ENCODE measurements at places on chromosomes 7 and 10.
A peak's percentile ranks its signal among the peaks of the same experiment; 100 is the strongest.

GRCh38 chr7:2954433-2954853 lies 89.2 kb downstream of the CARD11 start:
- no peak for DNase-seq

- DNase-seq, result no peak
Measured at GRCh38 chr10:86099542-86100334, 266.9 kb downstream of the GRID1 start.

DNA sequence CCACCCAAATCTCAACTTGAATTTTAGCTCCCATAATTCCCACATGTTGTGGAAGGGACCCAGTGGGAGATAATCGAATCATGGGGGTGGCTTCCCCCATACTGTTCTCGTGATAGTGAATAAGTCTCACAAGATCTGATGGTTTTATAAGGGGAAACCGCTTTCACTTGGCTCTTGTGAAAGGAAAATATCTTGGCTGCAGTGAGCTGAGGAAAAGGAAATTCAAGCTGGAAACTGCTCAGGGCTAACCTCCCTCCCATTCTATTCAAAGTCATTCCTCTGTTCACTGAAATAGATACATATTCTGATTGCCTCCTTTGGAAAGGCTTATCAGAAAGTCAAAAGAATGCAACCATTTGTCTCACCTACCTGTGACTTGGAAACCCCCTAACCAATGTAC lies 15.8 kb downstream of the CYCS start:
- no peak for DNase-seq

- peak; percentile 51 for DNase-seq
Measured at GRCh38 chr10:3071405-3072198, 4.3 kb downstream of the PFKP start.

DNA sequence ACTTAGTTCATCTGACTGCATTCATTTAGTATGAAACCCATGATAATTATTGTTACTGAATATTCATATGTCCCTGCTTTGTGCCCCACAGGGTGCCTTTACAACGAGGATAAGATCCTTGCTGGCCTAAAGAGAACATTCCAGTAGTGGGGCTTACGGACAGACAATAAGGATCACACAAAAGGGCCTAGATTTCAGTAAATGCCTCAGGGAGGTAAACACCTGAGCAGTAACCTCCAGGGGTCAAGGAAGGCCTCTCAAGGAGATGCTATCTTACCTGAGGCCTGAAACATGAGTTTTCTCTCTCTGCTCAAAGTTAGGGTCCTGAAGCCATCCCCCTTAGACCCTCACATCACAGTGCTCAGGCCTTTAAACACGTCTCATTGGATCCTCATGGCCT lies 228.7 kb downstream of the TCF7L2 start:
- DNase-seq, result no peak

DNA sequence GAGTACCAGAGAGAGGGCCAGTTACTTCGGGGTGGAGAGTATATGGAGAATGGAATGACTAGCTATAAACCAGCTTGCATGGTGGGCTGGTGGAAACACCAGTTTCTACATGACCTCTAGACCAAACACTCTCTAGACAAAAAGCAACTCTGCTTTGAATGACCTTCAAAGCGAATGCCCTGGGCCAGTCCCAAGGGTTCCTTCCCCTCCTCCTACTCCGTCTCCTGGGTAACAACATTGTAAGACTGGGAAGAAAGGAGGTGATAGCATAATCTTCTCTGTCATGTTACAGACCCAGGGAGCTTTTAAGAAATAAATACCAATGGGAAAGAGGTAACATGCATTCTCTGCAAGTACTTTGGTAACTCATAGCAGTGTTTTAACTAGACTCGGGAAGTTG lies 7.4 kb downstream of the HK1 start:
- DNase-seq, result no peak

GRCh38 chr10:18949391-18949790 lies 99.2 kb upstream of the MALRD1 start:
- no peak for DNase-seq

GRCh38 chr7:3899559-3899991 lies 598.5 kb downstream of the SDK1 start:
- no peak for DNase-seq

GRCh38 chr7:128860158-128861073 lies 2.2 kb upstream of the ATP6V1F start:
- peak; percentile 21 for DNase-seq

DNA sequence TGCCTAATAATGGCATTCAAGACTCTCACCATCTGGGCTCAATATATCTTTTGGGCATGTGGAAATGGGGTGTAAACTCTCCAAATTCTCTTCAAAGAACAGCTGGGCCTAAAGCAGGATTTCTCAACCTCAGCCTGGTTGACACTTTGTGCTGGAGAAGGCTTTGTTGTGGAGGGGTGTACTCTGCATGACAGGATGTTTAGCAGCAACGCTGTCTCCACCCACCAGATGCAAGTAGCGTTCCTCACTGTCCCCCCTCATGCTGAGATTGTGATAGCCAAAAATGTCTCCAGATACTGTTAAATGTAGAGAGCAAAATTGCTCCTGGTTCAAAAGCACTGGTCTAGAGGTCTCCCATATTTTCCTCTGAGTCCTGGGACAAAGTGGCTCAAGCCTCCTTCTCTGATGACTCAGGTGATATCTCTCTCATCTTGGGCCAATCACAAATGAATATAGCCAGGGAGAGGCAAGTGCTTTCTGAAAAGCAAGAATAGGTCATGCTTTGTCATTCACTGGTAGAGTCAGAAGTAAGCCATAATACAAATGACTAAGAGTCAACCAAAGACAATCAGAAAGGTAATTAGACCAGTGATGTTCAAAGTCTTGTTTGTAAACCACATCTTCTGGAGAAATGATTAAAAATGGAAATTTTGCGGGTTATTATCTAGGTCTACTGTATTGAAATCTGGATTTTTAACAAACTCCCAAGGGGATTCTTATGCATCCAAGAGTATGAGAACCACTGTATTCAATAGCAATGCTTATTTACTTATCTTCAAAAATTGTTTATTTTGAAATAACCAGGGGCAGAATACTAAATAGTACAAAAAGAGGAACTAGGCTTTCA lies 330.8 kb downstream of the PTEN start:
- no peak for DNase-seq

DNA sequence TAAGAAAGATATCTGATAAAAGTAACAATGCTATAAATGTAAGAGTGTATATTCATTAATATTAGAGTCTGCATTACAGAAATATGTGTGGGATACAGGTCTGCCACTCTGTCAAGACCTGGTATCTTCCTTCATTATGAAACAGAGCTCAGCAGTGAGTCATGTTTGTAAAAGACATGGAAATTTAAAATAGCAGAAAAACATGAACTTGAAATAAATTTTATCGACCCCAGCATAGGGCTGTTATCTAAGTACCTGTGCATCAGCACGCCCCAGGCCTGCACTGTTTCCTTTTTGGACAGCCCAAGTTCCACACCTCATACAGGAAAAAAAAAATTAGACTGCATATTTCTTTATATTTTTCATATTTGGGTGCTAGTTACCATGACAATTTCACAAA lies 58.0 kb upstream of the ZPBP start:
- no peak for DNase-seq

DNA sequence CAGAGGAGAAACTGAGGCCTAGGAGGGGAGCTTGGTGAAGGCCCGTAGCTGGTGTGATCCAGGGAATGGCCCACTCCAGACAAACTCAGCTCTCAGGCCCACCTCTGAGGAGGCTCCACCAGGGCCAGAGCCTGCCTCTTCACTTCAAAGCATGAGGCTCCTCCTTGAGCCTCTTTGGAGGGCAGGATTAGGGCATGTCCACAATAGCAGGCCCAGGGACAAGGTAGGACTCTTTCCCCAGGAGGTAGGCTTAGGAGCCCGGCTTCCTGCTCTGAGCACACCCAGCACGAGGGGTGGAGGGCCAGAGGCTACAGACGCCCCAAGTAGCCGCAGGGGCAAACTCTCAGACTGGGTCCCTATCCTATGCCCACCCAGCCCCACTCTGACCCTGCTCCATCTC lies 164.6 kb upstream of the ZMIZ1 start:
- no peak for DNase-seq

DNA sequence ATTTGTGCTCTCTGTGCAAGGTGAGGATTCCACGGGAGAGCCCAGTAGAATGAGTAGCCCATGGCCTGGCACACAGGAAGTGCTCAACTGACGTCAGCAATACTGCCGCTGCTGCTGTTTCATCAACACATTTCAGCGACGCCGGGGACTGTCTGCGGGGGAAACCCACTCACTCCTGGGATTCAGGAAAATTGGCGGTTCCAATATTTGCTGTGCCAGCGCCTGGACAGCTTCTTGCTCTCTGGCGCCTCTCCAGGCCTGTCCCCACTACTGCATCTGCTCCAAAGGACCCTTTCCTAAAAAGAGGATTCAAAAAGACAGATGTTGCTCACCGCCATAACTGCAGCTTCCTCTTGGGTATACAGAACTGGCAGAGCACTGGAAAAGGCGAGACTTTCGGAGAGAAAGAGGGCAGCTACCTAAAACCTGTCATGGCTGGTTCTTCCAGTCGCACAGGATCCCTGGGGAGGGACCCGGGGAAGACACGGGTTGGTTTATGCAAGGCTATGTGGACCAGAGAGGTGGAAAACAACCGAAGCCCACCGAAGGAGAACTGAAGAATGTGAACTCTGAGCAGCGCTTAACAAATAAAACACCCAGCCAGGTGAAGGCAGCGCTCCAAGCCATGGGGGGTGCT lies 39.7 kb upstream of the ENO4 start:
- no peak for DNase-seq

DNA sequence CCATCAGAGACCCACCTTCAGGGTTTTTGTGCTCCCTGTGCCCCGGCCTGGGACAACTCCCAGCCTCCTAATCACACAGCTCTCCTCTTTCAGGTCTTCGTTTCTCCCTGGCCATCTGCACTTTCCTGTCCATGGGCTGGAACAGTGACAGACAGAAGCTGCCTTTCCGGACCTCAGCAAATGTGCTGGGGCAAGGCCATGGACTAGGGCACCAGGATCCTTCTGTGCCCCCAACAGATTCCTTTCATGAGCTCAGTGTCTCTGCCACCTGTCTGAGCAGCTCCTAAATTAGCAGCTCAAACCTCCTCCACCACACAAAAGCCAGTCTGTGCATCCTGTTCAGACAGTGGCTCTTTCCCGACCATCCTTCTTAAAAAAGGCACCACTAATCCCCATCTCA lies 41.9 kb upstream of the FRMD4A start:
- no peak for DNase-seq

DNA sequence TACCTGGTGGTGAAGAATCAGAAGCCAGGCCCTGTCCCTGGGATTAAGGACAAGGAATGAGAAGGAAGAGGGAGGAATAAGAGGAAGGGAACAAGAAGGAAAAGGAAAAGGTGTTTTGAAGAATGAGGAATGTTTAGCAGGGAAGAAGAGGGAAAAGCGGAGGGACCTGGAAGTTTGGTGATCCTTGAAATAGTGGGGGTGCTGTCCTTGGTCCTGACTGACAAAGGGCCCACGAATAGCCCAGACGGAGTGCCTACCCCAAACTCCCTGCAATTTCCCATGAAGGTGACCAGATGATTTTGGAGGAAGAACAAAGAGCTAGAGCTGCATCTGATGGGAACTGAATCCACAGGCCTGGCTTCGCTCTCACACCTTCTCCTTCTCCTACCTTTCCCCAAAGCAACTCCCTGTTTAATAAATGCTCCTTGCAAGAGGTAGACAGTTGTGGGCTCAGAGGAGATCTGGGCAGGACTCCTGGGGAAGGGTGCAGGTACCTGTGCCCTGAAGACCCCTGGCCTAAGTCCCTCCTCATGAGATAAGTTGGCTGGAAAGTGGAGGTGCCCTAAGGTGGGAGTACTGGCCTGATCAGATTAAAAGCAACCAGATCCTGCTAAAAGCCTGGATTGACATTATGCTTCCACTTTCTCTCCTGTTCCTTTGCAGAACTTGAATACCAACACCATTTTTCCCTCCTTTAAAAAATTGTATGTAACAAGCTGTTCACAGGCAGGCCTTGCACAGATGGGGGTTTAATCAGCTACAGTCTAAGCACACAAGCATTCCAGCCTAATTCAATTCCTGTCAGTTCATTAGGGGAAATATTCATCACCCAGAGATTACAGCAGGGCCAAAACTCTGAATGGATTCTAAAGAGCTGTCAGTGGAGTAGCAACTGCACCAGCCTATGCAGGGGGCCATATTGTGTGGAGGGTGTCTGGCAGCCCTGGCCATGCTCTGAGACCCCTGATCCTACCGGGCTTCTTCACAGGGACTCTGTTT lies 19.4 kb downstream of the KAZALD1 start:
- peak; percentile 23 for DNase-seq

DNA sequence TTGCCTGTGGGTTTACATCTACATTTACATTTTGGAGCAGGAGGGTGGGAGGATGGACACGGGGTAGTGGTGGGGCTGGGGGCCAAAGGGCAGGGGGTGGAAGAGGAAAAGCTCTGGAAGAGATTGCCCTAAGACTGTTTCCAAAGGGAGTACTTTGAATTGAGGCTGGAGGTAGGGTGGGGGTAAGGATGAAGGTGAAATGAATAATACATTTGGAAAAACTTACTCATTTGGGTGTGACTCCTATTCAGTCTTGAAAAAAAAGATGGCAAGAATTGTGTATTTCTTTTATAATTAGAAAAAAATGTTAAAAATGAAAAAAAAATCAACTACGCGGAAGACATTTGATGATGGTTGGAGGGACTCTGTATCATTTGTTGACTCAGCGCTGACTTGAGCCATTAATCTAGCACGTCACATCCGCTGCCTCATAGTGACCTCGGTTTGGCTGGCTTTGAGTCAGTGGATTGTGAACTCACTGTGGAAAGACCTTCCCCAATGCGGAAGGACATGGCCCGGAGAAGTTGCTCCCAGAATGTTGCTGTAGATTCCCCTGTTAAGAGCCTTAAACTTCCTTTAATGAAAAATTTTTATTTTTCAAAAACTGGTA lies 2.8 kb downstream of the FAM180A start:
- DNase-seq, result no peak

- DNase-seq, result peak; percentile 65
Measured at GRCh38 chr7:98021588-98022351, 31.8 kb upstream of the OCM2 start.

DNA sequence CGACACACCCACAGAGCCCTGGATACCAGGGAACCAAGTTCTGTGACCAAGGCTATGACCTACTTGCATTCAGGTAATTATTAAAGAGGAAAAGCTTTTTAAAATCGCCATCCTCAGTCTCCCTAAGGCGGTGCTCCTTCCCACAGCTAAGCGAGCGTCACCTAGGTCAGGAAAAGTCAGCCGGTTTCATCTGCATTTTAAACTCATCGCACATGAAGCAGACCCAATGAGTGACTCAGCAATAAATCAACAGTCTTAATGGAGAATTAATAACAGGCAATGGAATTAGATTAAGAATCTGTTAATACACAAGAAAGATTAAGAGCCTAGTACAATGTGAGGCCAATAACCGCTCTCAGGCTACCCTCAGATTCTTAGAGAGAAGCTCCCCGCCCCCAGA lies 59.2 kb downstream of the HSPA12A start:
- no peak for DNase-seq

GRCh38 chr7:25613912-25614311 lies 385.6 kb upstream of the NPVF start:
- peak; percentile 79 for DNase-seq

GRCh38 chr7:25389489-25390106 lies 161.3 kb upstream of the NPVF start:
- DNase-seq, result peak; percentile 52

GRCh38 chr7:12493863-12494686 lies 76.4 kb upstream of the SCIN start:
- DNase-seq, result no peak

Measured in Kasumi-1 (cell line).